ELF-1 (cell line): ENCODE measurements at places on chromosomes 2 and 18.

DNA sequence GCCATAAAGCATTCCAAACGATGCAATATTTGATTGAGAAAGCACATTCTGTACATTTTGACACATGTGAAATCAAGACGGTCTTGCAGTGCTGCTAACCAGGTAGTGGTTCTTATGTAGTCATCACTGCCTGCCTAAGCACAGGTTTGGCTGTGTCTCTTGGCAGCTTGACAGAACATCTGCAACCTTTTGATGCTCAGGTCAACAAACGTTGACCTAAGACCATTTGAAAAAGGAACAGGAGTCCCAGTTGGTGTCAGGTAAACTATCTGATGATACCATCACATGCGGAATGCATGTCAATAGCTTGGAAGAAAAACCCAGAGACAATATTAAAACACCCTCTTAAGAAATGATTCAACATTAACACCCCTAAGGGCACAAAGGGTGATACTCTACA is 80.7 kb downstream of the L3MBTL4 start:
- DNase-seq = no peak

- no peak for DNase-seq
Measured at GRCh38 chr2:28119631-28120030, 229.1 kb downstream of the BABAM2 start.

DNA sequence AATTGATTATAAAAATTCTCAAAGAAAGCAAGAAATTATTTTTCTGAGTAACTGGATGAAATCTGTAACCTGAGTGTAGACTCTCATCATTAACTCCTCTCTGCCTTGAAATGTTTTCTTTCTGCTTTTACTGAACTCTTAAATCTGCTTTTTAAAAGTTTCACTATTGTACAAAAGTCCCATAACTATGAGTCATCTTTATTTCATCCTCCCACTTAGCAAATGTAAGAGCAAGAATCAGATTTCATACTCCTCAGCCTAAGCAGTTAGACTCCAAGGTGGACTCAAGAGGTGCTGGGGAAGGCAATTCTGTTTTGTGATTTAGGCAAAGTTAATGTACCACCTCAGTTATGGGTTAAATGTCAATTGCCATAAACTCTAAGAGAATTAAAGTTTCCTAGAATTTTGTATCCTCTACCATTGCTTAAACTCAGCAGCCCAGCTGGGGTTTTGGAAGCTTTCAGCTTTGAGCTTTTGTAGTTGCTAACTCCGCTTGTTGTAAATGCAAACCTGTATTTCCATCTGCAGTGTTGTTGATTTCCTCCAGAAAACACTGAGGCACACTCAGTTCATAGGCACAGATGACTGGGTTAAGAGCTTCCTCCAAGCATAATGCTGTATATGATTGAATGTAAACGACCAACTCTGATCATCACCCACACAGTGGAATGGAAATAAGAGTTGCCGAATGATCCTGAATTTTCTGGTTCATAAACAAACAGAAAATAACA is 268.8 kb downstream of the ARHGAP15 start:
- no peak for DNase-seq

DNA sequence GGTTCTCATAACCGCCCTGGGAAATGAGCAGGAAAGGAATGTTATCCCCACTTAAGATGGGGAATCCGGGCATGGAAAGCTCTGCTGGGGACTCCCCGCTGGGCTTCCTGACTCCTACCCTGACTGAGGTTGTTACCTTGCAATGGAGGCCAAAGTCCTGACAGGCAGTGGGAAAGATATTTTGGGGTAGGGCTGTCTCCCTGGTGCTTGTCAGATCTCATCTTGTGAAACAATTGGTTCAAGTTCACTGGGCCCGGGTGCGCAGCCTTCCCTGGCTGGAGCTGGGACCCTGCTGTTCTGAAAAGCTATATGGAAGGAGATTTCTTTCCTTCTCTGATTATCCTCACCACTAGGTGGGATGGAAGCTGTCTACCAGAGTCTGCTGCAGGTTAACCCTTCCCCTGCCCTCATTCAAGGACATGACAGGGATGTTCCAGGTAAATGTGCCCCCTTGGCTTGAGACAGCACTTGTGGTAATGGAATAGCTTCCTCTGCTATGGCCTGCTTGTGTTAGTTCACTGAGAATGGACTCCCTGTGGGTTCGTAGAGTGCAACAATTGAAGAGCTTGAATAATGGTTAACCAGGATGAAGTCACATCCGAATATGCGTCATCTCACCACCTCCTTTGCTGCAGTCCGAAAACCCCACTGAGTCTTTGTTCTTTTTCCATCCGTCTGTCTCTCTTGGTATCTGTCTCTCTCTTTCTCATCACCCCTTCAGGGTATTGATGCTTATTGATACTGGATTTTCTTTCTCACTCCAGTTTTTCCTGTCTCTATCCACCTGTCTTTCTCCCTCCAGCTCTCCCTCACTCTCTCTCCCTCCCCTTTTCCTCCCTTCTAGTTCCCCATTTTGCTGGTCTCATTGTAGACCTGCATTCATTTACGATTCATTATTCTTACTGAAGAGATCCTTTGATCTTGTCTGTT is 67.8 kb upstream of the EPAS1 start:
- peak; percentile 39 for DNase-seq

GRCh38 chr2:96537734-96538486 is 1.4 kb downstream of the ARID5A start:
- no peak for DNase-seq

- no peak for DNase-seq
Measured at GRCh38 chr2:38261569-38262068, 115.5 kb downstream of the ATL2 start.

GRCh38 chr2:53694096-53694771 is 73.4 kb upstream of the CHAC2 start:
- DNase-seq = no peak

- no peak for DNase-seq
Measured at GRCh38 chr2:196914867-196915460, 11.5 kb downstream of the PGAP1 start.

DNA sequence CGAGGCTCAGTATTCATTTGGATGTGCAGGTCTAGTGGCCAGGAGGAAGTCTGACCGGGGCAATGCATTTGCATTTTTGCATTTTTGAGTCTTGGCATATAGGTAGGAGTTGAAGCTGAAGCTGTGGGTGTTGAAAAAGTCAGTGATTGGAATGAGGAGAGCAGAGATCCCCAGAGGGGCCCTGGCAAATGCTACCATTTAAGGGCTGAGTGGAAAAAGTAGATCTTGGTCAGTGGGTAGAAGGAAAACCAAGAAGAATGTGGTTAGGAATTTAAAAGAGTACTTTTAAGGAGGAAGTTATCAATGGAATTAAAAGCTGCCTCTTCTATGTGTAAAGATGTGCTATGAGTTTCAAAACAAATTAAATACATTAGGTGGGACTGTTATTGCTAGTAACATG is 143.0 kb downstream of the ZEB2 start:
- no peak for DNase-seq

DNA sequence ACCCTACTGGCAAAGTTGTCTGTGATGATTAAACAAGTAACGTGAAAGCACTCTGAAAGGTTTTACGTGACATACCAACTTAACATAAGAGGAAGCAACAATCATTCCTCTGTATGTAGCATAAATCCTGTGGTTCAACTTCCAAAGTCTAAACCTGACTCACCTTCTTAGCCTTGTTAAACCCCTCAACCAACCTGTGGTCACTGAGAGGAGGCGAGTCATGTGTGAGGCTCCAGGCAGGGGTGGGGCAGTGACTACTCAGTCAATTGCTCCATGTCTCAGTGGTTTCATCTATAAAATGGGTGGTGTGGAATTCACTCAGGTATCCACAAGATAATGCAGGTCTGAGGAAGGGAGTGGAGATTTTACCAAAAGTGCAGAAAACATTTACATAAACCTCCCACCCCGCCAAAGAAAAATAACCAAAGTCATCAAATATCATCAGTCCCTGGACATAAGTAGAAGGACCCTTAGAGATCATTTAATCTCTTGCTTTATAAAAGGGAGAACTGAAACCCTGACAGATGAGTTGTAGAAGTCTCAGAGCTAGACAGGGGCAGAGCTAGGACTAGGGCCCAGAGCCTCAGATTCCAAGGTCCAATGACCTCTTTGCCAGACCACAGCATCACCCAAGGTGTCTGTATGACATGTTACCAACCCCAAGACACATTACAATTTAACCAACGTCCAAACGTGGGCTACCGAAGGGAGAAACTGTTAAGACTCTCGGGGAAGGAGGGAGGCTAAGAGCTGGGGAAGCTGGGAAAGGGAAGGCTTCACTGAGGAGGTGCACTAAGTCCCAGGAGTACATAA is 3.7 kb upstream of the PCBP1 start:
- DNase-seq = no peak

GRCh38 chr2:173590276-173590861 is 235.7 kb downstream of the CDCA7 start:
- DNase-seq = no peak

- DNase-seq = no peak
Measured at GRCh38 chr2:70565039-70565731, 11.6 kb upstream of the TGFA start.

GRCh38 chr2:128797092-128797491 is 478.4 kb upstream of the HS6ST1 start:
- DNase-seq = no peak

GRCh38 chr2:111157071-111157661 is 36.5 kb downstream of the BCL2L11 start:
- no peak for DNase-seq

DNA sequence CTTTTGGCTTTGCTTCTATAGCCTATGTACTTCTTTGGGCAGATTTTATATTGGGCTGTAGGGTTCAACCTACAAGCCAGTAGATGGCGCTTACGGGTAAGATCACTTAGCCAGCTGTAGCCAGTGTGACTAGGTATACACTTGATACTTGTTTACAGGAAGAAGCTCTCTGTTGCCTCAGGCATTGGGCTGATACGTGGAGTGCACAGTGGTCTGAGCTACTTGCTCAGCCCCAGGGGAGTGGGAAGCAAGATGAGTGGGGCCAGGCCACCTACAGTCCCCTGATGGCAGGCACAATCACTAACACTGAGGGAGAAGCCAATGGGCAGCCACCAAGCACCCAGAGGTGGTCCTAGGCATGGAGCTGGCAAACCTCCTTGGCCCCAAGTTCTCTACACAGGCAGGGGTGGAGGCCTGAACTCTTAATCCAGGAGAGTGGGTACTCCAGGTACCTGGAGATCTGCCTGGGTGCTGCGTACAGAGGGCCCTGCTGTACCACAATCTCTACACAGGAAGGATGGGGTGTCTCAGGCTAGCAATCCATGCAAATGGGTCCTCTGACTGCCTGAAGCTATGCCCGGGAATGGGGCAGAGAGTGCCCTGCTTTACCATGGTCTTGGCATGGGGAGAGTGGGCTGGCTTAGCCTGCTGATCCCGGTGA is 122.2 kb downstream of the NCOA1 start:
- peak; percentile 74 for DNase-seq

GRCh38 chr2:128662051-128662471 is 343.4 kb upstream of the HS6ST1 start:
- DNase-seq = no peak

DNA sequence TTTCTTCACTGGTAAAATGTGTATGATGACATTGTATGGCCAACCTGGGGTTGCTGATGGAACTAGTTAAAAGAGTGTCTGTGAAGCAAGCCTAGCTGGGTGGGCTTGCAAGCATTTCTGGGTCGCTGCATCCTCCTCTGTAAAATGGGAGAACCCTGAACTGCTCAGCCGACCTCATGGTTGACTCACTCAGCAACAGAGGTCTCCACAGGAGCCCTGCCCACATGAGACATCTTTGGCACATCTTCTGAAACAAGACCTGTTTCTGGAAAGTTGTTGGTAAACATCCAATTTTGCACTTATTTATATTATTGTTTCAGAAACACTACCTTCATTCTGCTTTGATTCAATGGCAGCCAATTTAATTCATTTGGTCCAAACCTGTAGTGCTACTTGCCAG is 52.6 kb downstream of the BCL11A start:
- DNase-seq = no peak
